T-cell (primary cell): ENCODE measurements at places on chromosomes 11 and 22. TPM values are rescaled to one million over a fixed set of nuclear protein-coding genes. Genes with fewer than 3 reads are reported as not detected.
A peak's percentile ranks its signal among the peaks of the same experiment; 100 is the strongest.

The RFPL3 gene
- not detected for total RNA-seq

The AQP11 gene
- total RNA-seq = 0.19 TPM

The RIMBP3C gene
- total RNA-seq = 2.8 TPM

The HEPHL1 gene
- not detected for total RNA-seq

GRCh38 chr11:35974882-35975589 lies 31.2 kb downstream of the LDLRAD3 start:
- no peaks in the 10 kb centered on the region for H3K36me3 ChIP-seq
- no peaks in the 10 kb centered on the region for H3K4me1 ChIP-seq
- H3K4me3 ChIP-seq = no peak overlapping the region
- no peak overlapping the region for H3K27ac ChIP-seq
- H3K27me3 ChIP-seq = no peaks in the 10 kb centered on the region

- H3K27me3 ChIP-seq = no peaks in the 10 kb centered on the region
- no peaks in the 10 kb centered on the region for H3K36me3 ChIP-seq
- no peak overlapping the region for H3K27ac ChIP-seq
- no peak for DNase-seq
Observed at GRCh38 chr11:19658344-19658743, 54.3 kb upstream of the NAV2 start.

DNA sequence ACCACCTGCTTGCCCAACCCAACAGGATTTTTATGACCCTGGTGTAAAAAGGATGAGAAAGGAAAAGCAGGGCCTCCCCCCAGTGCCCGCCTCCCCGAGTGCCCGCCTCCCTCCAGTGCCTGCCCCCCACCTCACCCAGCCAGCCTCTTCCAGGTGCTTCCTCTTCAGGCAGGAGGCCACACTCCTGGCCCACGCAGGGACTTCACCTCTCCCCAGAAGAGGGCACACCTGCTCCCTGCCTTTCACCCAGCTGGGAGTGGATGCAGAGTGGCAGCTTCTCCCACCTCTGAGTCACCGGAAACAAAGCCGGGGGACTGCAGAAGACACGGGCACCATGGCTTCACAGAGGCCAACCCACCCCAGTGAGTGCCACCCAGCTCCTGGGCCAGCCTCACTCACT lies 16.1 kb downstream of the CPT1A start:
- no peaks in the 10 kb centered on the region for H3K27me3 ChIP-seq
- DNase-seq = no peak
- no peaks in the 10 kb centered on the region for H3K36me3 ChIP-seq
- no peak overlapping the region for H3K4me3 ChIP-seq

GRCh38 chr11:110525883-110526282 lies 96.1 kb downstream of the FDX1 start:
- DNase-seq = no peak
- peaks cover 35% of the 10 kb centered on the region for H3K4me1 ChIP-seq
- H3K36me3 ChIP-seq = no peaks in the 10 kb centered on the region
- no peaks in the 10 kb centered on the region for H3K27me3 ChIP-seq

DNA sequence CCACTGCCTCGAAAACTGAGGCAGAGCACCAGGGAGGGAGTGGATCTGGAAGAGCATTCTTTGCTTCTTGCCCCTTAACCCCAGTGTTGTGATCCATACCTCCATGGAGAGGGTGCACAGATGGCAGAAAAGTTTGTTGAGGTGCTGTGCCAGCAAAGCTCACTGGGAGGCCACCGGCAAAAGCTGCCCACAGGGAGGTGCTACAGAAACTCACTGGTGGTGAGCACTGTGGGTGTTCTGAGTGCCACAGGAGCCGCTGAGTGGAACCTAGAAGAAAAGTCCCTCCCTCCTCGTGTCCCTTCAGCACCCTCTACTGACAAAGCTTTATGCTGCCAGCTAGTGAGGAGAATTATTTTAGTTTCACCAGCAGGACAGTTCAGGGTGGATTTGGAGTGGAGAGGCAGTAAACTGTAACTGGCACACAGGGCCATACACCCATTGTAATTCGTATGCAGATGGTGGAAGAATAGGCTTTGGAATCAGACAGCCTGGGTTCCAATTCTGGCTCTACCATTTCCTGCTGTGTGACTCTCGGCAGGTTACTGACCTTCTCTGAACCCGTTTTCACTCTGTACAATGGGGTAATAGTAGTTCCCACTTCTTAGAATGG lies 84.6 kb downstream of the SWAP70 start:
- H3K4me3 ChIP-seq = no peak overlapping the region
- H3K36me3 ChIP-seq = no peaks in the 10 kb centered on the region
- H3K27me3 ChIP-seq = no peaks in the 10 kb centered on the region
- H3K27ac ChIP-seq = no peak overlapping the region
- no peaks in the 10 kb centered on the region for H3K4me1 ChIP-seq

- H3K27me3 ChIP-seq = no peaks in the 10 kb centered on the region
- H3K36me3 ChIP-seq = no peaks in the 10 kb centered on the region
- no peak for DNase-seq
- H3K4me3 ChIP-seq = no peak overlapping the region
- no peaks in the 10 kb centered on the region for H3K4me1 ChIP-seq
Observed at GRCh38 chr11:36976741-36977140, 378.7 kb upstream of the RAG2 start.

- H3K27me3 ChIP-seq = no peaks in the 10 kb centered on the region
- no peaks in the 10 kb centered on the region for H3K4me1 ChIP-seq
- DNase-seq = no peak
- no peaks in the 10 kb centered on the region for H3K36me3 ChIP-seq
Observed at GRCh38 chr22:30045901-30046715, 34.2 kb upstream of the HORMAD2 start.

GRCh38 chr11:29125606-29126005 lies 891.2 kb downstream of the KCNA4 start:
- H3K36me3 ChIP-seq = no peaks in the 10 kb centered on the region
- no peak for DNase-seq
- H3K4me3 ChIP-seq = no peak overlapping the region
- no peaks in the 10 kb centered on the region for H3K27me3 ChIP-seq

GRCh38 chr11:122342089-122342744 lies 226.2 kb upstream of the BLID start:
- H3K27me3 ChIP-seq = no peaks in the 10 kb centered on the region
- DNase-seq = no peak
- H3K4me3 ChIP-seq = no peak overlapping the region
- H3K36me3 ChIP-seq = no peaks in the 10 kb centered on the region

DNA sequence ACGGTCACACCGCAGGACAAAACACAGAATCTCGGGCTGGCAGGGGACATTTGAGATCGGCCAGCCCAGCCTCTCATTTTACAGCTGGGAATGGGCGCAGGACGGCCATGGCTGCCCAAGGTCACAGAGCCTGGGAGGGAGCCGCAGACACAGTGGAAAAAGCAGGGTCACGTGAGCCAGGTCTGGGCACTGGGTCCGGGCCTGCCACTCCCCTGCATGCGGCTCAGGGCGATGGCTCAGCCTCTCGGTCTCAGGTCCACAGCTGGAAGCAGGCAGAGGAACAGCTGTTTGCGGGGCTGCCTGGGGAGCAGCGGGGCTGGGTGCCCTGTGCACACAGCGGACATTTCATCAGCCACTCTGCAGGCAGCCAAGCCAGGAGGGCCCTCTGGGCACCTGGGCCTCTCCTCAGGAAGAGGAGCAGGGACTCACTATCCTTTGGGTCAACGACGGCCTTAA lies 10.4 kb upstream of the PPARA start:
- no peak overlapping the region for H3K4me3 ChIP-seq
- H3K27me3 ChIP-seq = no peaks in the 10 kb centered on the region
- H3K4me1 ChIP-seq = no peaks in the 10 kb centered on the region
- no peak for DNase-seq

DNA sequence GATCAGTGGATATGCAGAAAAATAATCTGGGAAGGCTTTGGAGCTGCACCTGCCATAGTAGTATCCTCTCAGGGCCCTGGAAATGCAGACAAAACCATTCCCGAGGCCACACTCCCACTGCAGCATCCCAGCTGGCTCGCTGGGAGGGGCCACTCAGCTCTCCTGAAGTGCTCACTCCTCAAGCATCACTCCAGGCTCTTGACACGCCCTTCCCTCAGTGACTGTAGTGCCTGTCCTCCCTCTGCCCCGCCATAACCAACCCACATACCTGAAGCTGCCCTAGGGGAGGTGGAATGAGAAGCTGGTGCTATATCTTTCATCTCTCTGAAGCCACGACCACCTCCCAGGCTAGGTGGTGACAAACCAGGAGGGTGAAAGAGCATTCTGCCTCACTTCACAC lies 4.8 kb downstream of the DSCAML1 start:
- H3K27ac ChIP-seq = no peak overlapping the region
- no peaks in the 10 kb centered on the region for H3K4me1 ChIP-seq
- H3K27me3 ChIP-seq = peaks cover 75% of the 10 kb centered on the region
- no peaks in the 10 kb centered on the region for H3K36me3 ChIP-seq
- DNase-seq = no peak

GRCh38 chr22:46116491-46116958 lies 33.8 kb upstream of the PPARA start:
- no peaks in the 10 kb centered on the region for H3K36me3 ChIP-seq
- peak; percentile 83 for DNase-seq
- peaks cover 5% of the 10 kb centered on the region for H3K27me3 ChIP-seq
- H3K4me1 ChIP-seq = peaks cover 10% of the 10 kb centered on the region
- H3K4me3 ChIP-seq = no peak overlapping the region

DNA sequence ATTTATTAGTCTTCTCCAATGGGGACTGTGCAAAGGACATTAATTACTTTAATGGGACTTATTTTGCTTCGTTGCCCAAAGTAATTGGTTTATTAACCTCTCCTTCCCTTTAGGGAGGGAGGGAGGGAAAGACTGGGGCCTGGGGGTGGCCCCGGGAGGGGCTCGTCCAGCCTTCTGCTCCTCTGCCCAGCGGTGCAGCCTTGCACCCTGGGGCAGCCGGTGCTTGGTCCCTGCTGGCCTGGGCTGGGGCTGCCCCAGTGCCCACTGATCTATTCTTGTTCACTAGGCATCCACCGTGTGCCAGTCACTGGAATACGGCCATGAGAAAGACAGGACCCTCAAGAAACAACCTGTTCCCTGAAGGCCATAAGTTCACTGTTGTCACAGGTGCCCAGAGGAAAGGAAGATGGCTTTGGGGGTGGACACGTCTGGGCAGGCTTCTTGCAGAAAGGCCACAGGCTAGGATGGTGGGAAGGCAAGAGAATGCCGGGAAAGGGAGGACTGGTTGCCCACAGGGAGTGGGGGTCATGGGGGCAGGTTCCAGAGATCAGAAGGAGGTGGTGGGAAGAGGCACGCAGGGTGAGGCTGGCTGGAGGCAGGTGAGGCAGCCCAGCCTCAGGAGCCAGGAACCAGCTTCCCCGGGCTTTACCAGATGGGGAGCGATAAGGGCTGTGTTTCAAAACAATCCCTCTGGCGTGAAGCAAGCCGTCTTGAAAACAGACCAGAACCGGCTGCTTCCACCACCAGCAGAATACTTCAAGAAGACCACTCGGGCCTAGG lies 47.6 kb upstream of the KCNQ1OT1 start:
- DNase-seq = no peak
- no peaks in the 10 kb centered on the region for H3K4me1 ChIP-seq
- H3K27me3 ChIP-seq = no peaks in the 10 kb centered on the region
- no peak overlapping the region for H3K27ac ChIP-seq
- no peak overlapping the region for H3K4me3 ChIP-seq

DNA sequence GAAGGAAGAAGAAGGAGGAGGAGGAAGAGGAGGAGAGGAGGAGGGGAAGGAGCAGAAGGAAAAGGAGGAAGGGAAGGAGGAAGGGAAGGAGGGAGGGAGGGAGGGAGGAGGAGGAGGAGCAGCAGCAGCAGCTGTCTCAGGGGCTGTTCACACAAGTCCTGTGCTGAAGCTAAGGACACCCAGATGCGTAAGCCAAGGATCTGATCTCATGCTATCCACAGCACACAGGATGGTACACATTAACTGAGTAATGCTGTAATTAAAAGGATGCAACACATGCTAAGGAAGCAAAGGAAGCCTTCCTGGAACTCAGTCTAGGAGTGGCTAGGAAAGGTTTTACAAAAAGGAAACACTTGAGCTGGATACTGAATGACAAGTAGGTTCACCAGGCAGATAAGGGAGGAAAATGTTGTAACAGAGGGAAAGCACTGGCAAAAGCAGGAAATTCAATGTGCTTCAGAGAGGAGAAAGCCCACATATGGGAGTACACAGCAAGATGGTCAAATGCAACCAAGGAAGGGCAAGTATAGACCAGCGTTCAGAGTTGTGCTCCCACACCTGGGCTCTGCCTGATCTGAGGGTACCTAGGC lies 32.0 kb downstream of the TRIM66 start:
- no peak for DNase-seq
- H3K4me3 ChIP-seq = no peak overlapping the region
- no peak overlapping the region for H3K27ac ChIP-seq
- no peaks in the 10 kb centered on the region for H3K4me1 ChIP-seq
- H3K27me3 ChIP-seq = no peaks in the 10 kb centered on the region

GRCh38 chr11:117366248-117366647 lies 38.6 kb downstream of the CEP164 start:
- no peak for DNase-seq
- H3K4me3 ChIP-seq = no peak overlapping the region
- no peaks in the 10 kb centered on the region for H3K27me3 ChIP-seq
- H3K27ac ChIP-seq = no peak overlapping the region
- H3K36me3 ChIP-seq = peaks cover 67% of the 10 kb centered on the region
- no peaks in the 10 kb centered on the region for H3K4me1 ChIP-seq

DNA sequence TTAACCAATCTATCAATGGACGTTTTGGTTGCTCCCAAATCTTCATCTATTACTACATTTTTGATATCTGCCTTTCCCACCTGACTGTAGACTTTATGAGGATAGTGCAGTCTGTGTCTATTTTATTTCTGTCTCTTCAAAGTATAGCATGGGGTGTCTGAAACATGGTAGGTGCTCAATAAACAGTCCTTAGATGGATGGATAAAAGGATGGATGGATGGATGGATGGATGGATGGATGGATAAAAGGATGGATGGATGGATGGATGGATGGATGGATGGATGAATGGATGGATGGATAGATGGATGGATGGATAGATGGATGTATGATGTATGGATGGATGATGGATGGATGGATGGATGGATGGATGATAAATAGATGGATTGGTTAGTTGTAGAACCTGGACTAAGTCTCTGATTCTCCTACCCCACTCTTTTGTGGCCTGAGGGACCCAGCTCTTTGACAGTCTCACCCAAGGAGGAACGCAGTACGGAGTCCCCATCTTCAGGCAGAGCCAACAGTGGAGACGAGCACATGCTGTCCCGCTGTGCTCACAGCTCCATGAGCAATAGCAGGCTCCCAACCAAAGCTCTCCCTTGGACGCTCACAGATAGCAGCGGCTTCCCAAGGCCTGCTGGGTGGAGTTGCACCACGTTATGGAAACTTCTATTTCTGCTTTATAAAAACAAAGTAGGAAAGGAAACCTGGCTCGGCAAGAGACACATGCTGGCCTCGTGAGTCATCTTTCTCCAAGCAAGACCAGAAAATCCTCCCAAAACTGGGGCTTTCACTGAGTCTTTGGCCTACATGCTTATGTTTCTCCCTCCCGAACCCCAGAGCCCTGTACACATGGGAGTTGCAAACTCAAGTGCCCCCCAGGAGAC lies 448.0 kb downstream of the MIAT start:
- no peak overlapping the region for H3K27ac ChIP-seq
- DNase-seq = no peak
- no peaks in the 10 kb centered on the region for H3K27me3 ChIP-seq
- H3K4me1 ChIP-seq = no peaks in the 10 kb centered on the region

GRCh38 chr11:64251016-64251752 lies at the start of gene PLCB3:
Gene PLCB3 (plus strand): TSS chr11:64251530. CDS start chr11:64251650, 120 bp downstream.
- peaks cover 8% of the 10 kb centered on the region for H3K4me1 ChIP-seq
- no peak within 1 kb of the TSS for H3K27ac ChIP-seq
- H3K36me3 ChIP-seq = peaks cover 2% of the 10 kb centered on the region
- peak within 1 kb of the TSS; percentile 81 for H3K4me3 ChIP-seq
- DNase-seq = peak; percentile 67
- peaks cover 17% of the 10 kb centered on the region for H3K27me3 ChIP-seq
